Iris pigment epithelial cell (primary cell): ENCODE measurements at places on chromosomes 16 and 17.

GRCh38 chr16:85947230-85948137, 48.5 kb downstream of the IRF8 start:
- DNase-seq = no peak

- peak; percentile 75 for DNase-seq
Measured at GRCh38 chr17:42667088-42667951, 8.2 kb downstream of the TUBG2 start.

GRCh38 chr16:17282247-17282646, 188.5 kb downstream of the XYLT1 start:
- no peak for DNase-seq

DNA sequence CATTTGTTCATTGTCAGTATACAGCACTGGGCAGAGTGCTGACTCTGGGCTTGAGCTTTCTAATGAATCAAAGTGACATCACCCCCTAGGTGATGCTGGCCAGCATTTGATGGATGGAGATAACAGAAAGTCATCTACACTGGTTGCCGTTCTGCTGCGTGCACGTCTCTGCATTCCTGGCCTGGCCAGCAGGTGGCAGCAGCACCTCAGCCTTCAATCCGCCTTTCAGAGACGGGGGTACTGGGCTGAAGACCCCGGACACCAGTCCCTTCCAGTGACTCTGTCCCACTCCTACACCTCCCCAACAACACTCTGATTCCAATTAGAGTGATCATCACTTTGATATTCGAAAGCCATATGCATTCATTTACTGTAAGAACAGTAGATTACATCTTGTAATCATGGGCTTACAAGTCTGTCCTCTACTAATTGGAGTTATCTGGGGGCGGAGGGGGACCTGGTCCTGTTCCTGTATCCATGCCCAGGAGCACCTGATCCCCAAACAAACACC, 6.0 kb downstream of the CPSF4L start:
- DNase-seq = peak; percentile 28

DNA sequence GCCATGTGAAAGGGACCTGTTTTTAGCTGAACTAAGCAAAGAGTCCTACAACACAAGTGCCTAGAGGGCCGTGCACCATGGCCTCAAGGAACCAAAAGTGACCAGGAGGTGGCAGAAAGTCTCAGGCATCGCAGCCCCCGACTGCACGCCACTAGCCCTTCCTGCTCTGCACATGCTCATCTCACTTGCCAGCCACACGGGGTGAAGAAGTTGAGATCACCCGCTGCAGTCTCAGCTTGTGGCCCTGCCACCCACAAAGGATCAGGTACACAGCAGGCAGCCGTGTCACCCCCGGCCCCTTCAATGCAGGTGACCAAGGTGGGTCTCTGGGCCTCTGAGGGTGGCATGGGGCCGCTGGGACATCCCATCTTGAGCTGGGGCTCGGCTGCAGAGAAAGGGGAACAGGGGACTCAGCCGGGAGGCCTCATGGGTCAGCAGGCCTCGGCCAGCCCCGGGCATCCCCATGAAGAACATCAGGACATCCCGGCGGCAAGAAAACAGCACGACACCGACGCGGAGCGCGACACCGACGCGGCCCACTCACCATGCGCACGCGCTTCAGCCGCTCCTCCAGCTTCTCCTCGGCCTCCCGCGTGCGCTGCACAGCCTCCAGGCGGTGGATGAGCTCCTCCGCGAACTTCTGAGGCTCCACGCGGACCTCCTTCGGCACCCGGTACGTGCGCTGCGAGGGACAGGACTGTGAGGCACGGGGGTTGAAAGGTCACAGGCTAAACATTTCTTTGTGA, 21.0 kb downstream of the PDIA2 start:
- no peak for DNase-seq

- DNase-seq = peak; percentile 8
Measured at GRCh38 chr16:65375651-65376050, 253.8 kb upstream of the CDH11 start.

DNA sequence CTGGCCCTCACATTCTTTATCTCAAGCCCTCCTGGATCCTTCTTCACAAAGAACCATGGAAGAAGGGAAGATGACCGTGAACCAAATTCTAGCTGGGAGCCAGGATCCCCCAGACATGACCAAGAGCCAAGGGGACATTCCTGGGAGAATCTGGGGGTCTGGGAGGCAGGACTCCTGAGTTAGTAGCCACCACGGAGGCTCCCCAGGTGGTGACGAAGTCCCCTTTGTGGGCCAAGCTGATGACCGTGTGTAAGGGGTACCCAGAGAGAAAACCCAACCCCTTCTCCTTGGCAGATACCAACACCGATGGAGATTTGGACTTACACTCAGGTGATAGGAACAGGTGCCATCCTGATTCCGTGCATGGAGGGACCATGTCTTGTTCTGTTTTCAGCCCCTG, 6.8 kb upstream of the GFAP start:
- DNase-seq = no peak

- no peak for DNase-seq
Measured at GRCh38 chr17:62162898-62163297, 97.8 kb upstream of the MED13 start.

GRCh38 chr17:12007466-12007865, 10.2 kb upstream of the ZNF18 start:
- no peak for DNase-seq

DNA sequence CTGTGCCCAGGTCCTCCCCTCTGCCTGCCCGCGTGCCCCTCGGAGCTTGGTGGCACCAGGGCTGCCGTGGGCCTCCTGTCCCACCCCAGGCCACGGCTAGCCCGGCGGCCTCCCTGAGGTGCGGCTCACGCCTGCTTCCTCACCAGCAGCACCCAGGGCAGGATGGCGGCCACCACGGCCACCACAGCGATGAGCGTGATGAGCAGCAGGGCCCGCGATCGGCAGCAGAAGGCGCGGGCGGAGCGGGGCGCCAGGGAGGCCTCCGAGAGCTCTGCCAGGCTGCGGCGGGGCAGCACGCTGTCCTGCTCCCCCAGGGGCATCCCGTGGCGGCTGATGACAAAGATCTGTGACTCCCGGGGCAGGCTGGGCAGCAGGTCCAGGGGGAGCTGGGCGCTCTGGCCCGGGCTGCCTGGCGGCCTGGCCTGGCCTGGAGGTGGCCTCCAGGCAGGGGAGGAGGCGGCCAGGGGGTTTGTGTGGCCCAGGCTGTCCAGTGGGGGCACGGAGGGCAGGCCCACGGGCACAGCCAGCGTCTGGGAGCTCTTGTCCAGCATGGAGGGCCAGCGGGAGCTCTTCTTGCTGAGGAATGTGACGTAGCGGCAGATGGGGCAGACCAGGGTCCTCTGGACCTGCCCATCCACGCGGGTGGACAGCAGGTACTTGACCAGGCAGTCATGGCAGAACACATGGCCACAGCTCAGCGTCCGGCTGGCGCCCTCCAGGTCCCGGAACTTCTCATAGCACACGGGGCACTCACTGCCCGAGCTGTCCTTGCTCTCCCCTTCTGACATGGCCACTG, 4.8 kb downstream of the RNF222 start:
- DNase-seq = no peak

GRCh38 chr16:2206780-2207433, 1.7 kb downstream of the MLST8 start:
- DNase-seq = no peak

- no peak for DNase-seq
Measured at GRCh38 chr17:2510559-2510958, 1.1 kb downstream of the METTL16 start.

DNA sequence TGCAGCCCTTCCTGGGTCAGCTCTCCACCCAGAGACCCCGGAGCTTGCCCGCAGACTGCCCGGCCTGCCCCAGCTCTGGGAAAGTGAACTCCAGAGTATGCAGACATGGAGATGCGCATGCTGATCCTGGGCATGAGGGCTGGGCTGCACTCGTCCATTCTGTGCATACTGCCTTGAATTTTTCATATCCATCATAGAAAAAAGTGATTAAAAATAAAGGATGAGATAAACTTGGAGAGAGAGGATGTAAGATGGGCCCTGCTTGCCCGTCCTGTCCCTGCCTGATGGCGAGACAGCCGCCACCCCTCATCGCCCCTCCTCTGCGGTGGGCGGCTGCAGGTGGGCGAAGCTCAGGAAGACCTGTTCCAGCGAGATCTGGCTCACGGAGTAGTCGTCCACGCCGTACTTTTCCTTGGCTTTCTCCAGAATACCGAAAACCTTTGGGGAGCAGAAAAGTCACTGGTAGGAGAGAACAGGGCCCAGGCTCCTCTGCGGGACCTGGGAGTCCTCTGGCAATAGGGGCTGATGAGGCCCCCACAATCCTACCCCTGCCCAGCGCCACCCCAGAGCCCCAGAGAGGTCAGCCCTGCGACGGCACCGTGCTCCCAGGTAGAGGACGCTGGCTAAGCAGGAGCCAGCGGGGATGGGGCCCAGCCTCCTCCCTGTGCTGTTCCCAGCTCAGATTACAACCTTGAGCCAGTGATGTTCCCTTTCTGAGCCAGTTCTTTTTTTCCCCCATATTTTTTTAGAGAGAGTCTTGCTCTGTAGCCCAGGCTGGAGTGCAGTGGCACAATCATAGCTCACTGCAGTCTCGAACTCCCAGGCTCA, 8.7 kb upstream of the RNPS1 start:
- no peak for DNase-seq

GRCh38 chr17:42271006-42271778, 5.0 kb downstream of the STAT5B start:
- no peak for DNase-seq

DNA sequence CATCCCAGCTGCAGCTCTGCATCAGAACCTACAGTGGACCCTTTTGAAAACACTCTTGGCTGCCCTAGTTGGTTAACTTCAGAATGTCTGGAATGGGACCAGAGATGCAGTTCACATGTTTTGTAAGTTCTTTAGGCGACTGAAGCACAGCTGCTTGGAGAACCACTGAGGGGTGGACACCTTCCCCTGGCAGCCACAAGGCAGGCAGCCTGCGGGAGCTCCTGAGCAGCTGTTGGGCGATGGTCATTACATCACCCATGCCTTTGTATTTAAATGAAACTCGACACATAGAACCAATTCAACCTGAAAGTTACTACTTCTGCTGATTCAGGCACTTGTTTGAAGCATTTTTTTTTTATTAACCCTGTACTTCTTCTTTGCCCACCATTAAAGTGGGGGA, 151.5 kb downstream of the LGALS9B start:
- DNase-seq = peak; percentile 9

DNA sequence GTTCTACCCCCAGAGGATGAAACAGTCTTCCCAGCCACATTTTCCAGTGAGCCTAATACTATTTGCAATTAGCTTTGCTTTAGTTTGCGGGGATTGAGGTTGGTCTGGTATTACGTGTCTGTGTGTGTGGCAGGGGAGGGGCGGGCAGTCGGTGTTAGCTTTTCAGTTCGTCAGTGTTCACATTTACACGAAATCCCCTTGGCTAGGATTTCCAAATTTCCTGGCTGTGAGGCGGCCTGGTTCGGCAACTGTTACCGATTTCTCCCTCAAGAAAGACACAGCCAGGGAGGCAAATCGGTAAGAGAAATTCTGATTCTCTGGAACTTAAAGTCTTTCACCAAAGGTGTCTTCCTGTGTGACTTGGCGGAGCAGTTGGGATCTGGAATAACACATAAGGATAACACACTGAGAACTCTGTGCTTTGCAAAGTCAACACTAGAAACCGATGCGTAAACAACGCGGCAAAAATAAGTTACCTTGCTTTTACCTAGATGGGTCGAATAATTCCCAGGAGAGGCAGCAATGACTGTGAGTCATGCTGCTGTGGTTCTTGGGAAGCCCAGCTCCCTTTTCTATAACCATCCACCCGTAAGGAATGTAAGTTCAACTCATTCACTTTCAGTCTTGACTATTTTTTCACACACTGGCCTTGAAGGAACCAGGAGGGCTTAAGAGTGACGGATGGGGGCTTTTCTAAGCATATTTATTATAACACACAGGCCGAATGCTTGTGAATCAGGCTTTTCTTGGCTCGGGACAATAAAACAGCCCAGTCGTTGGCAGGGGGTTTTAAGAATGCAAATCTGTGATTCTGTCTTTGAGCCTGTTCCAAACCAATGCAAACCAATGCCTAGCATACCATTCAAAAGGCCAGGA, 24.2 kb downstream of the GPRC5B start:
- peak; percentile 96 for DNase-seq

GRCh38 chr17:48814504-48814903, 2.5 kb downstream of the TTLL6 start:
- DNase-seq = peak; percentile 46

DNA sequence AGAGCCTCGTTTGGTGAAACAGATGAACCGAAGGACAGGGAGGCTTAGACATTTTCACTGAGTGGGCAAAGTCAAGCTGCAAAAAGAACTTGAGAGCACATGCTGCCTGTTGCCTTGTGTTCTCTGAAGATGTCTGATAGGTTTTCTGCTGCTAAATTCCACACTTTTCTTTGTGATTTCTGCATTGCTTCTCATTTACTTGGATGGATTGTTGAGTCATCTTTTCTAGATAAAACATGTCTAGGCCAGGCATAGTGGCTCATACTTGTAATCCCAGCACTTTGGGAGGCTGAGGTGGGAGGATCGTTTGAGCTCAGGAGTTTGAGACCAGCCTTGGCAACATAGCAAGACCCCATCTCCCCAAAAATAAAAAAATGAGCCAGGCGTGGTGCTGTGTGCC, 80.4 kb upstream of the CLEC18A start:
- DNase-seq = peak; percentile 29

DNA sequence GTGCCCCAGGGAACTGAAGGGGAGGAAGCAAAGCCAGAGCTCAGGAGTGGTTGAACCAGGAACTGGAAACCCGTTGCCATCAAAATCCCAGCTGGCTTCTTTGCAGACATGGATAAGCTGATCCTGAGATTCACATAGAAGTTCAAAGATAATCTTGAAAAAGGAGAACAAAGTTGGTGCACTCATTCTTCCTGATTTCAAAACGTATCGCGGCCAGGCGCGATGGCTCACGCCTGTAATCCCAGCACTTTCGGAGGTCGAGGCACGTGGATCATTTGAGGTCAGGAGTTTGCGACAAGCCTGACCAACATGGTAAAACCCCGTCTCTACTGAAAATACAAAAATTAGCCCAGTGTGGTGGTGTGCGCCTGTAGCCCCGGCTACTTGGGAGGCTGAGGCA, 7.1 kb downstream of the RAP1GAP2 start:
- DNase-seq = no peak

DNA sequence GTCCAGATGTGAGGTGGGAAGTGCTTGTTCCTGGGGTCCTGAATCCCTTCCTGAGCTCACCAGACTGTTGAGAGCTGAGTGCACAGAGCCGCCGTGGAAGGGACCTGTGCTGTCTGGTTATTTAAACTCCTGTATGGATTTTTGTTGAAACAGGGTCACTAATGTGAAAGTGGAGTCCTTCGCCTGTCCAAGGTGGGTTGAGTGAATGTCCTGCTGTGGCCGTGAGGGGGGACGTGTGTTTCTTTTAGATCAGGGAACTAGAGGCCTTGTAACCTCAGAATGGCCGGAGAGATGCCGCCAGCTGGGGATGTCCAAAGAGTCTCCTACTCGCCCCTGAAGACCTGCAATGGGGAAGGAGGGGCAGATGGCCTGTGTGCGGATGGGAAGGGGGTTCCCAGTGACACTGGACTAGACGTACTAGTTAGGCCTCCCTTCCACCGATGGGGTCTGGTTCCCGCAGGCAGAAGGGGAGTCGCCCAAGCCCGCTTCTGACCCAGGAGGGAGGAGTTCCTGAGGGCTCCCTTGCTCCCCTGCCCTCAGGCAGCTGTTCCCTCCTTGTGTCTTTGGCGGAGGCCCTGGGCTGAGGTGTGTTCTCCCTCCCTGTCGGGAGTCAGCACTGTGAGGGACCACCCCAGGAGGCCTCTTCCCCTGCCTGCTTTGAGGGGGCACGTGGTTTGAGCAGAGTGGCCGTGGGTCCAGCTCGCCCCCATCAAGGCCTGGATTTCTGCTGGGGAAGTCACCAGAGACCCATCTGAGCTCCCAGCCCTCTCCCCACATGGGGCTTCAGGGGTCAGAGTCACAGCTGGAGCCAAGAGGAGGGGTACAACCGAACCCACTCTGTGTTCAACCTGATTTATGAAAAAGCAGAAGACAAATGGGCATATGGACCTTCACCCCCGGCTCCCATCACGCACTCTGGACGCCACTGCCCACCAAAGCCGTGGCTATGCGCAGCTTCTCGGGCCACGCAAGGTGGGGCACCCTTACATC, 30.9 kb downstream of the OR1D5 start:
- DNase-seq = no peak
